ENCODE measurements at places on chromosomes 11 and 22.

- DNase-seq: no peak
These were observed 69.9 kb downstream of the PACSIN2 start for GRCh38 chr22:42945027-42945426.

DNA sequence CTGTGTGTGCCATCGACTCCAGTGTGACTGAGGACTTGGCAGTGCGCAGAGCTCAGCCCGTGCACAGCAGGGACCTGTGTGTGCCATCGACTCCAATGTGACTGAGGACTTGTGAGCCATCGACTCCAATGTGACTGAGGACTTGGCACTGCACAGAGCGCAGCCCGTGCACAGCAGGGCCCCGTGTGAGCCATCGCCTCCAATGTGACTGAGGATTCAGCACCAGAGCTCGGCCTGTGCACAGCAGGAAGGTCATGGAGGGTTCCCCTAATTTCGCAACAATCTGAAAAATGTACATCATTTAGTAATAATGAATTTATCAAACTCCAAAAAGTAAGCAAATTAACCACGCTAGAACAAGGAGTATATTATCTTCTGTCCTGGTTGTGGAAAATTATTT is 348.3 kb upstream of the B3GAT1 start:
- no peak for DNase-seq

- DNase-seq: no peak
These were observed 7.2 kb upstream of the EHD1 start for GRCh38 chr11:64885367-64886286.

DNA sequence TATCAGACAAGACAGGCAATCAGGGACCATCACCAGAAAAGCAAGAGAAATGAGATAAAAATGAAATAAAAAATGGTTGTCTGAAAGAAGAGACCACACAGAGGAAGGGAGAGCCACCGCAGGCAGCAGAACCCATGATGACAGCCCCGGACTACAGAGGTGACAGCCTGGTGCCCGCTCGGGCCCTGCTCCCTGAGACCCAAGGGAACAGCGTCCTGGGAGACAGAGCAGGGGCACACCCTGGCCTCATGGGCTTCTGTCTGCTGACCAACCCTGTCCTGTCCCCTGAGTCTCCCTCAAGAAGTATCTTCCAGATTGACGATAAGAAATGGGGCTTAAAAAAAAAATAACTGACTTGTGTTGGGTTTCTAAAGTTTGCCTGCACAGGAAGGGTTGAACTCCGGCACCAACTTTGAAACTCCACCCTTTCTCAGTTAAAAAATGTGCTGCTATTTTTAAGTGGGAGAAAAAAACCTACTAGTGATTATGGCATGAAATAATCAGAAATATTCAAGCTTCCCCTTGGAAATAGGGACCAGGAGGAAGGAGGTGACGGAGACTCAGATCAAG is 70.1 kb upstream of the TTLL12 start:
- no peak for DNase-seq

- DNase-seq: no peak
These were observed 28.2 kb downstream of the FZD4 start for GRCh38 chr11:86926975-86927374.

DNA sequence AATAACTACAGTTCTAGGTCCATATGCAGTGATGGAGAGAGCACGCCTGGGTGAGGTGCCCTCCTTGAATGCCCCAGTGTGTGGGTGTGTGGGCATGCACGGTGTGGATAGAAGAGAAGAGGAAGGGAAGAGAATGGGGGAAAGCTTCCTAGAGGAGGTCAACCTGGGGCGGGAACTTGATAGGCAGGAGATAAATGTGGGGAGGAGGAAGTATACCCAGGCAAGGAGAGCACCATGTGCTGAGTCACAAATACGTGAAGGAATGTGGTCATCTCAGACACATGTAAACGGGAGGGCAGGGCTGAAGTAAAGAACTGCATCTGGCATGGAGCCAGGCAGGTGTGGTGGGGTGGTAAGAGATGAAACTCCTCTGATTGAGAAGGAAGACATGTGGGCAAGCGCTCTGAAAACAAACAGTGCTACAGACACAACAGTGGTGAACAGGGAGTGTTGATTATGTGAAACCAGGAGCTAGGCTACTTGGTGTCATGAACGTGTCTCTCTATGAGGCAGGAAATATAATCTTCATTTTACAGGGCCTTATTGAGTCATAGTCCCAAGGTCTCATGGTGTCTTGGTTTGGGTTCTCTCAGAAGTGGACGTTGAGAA is 61.5 kb upstream of the EED start:
- DNase-seq: no peak

DNA sequence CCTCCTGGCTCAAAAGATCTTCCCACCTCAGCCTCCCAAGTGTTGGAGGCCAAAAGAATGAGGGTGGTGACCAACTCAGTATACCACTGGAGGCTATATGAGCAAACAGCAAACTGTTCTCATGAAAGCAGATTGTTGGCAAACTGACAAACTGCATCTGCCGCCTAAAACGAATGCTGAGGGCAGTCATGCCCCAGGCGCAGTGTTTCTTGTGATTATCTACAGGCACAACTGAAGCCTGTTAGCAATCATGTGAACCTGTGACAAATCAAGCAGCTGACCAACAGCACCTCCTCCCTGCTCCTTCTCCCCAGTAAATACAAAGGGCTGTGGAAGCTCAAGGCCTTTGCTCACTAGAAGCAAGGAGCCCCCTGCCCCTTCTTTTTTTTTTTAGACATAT is 47.8 kb downstream of the BTBD10 start:
- no peak for DNase-seq

- DNase-seq: no peak
These were observed 1.1 kb downstream of the IGF2 start for GRCh38 chr11:2138068-2138430.

DNA sequence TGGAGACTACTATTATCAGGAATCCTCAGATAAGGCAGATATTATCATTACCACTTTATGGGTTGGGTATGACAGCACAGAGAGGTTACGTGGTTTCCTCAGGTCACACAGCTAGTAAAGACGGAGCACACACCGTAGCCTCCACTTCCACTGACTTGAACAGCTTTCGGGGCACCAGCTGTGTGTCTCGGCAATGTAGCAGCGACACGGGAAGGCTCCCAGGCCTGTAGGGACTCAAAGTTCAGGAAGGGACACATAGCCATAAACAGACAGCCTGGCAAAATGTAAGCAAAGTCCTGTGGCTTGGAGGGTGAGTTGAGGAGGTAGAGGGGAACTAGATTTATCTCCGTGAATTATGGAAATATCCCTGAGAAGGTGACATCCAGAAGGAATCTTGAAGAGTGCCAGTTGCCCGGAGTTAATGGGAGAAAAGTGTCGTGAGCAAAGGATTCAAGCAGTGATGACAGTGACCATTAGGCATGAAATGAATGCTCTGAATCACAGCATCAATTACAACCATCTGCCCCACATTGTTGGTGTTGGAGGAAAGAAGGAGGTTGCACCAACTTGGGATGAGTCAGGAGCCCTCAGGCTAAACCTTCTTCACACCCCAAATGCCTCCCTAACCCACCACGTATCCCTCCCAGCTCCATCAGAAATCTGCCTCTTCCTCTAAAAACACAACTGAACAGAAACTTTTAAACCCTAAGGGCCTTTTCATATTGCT is 106.7 kb upstream of the ASPHD2 start:
- DNase-seq: peak; percentile 51

DNA sequence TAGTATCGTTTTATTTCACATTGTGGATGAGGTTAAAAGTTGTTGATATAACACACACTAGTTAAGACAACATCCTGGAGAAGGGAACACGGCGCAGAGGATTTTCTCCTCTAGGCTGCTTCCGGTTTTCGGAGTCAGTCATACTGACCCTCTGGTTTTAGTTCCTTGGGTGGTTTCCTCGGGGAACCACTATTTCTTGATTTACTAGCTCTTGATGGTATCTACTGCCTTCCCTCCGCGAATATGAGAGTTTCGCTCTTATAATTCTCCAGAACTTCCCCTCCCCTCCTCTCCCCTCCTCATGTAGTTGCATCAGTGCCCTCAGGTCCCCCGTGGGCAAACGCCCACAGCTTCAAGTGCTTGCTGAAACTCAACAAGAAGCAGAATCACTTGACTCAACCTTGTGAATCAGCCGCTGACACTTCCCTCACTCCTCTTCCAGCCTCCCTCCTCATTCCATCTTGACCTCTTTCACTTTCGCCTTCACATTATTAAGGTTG is 15.9 kb upstream of the APOBEC3A start:
- no peak for DNase-seq

DNA sequence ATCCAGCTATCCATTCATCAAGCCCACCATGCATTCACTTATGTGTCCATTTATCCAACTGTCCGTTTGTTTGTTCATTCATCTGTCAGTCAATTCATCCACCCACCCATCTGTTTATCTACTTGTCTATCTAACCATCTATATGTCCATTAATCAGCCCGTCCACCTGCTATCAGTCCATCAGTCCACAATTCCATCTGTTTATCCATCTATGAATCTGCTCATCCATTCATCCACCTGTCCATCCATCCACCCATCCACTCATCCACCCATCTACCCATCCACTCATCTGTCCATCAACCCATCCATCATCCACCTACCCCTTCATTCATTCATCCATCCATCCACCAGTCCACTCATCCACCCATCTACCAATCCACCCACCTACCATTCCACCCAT is 970 bp upstream of the SPI1 start:
- DNase-seq: no peak

GRCh38 chr11:134981835-134982234 is 569.8 kb upstream of the B3GAT1 start:
- DNase-seq: no peak

- DNase-seq: no peak
These were observed 10.6 kb downstream of the IFT27 start for GRCh38 chr22:36765131-36765942.

GRCh38 chr11:111788051-111788450 is 21.9 kb upstream of the PPP2R1B start:
- DNase-seq: no peak

- DNase-seq: no peak
These were observed 61.3 kb upstream of the PPP6R3 start for GRCh38 chr11:68398995-68399851.

- DNase-seq: no peak
These were observed 42.1 kb upstream of the ISX start for GRCh38 chr22:35023692-35024363.

DNA sequence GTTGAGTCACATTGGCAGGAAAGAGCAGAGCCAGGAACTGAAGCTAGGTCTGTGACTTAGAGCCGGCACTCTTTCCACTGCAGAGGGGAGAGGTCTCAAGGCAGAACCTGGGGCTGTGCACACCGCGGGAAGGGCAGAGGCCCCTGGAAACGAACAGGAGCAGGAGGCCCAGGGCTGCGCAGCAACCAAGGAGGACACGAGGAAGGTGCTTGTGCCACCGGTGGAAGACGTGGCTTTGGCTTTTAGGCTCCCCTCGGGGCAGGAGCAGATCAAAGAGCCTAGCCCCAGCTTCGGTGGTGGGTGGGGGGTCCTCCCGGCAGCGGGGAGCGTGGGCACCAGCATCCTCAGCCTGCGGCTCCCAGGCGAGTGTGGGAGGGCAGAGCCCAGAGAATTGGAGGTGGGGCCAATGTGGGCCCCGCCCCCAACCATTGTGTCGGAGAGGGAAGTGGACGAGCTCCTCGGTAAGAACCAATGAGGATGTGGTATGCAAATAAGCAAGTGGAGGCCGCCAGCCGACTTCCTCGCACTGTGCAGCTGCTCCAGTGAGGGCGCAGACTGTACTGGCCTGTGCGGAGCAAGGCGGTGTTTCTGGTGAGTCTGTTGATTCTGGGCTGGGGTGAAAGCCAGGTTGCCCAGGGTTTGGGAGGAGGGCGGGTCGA is at the start of gene CCDC116:
CCDC116 (plus strand) TSS at position 524 of the 659 bp plus-strand sequence. CDS start 422 bp downstream, outside the sequence.
- DNase-seq: no peak

DNA sequence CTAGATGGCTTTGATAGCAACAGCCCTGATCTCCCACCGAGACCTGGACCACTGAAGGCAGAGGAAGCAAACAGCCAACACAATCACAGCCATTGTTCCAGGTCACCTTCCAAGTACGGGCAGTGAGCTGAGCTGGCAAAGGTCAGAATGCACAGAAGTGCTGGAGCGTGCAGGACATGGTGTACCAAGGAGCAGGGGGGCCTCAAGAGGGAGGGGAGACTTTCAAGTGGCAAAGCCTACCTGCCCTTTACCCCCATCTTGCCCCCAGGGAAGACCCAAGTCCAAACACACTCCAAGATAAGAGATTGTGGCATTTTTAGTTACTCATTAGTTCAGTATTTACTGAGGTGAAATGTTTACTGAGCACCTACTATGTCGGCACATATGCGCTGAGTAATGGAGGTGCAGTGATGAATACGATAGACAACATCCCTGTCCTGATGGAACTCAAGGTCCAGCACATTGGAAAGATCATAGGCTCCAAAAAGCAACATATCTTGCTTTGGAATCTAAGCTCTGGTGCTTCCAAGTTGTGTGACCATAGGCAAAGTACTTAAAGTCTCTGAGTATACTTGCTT is 26.0 kb upstream of the TTC12 start:
- no peak for DNase-seq

GRCh38 chr11:124681421-124681820 is 7.7 kb downstream of the SPA17 start:
- DNase-seq: no peak

- peak; percentile 54 for DNase-seq
These were observed 52.0 kb upstream of the THY1 start for GRCh38 chr11:119474682-119475596.

DNA sequence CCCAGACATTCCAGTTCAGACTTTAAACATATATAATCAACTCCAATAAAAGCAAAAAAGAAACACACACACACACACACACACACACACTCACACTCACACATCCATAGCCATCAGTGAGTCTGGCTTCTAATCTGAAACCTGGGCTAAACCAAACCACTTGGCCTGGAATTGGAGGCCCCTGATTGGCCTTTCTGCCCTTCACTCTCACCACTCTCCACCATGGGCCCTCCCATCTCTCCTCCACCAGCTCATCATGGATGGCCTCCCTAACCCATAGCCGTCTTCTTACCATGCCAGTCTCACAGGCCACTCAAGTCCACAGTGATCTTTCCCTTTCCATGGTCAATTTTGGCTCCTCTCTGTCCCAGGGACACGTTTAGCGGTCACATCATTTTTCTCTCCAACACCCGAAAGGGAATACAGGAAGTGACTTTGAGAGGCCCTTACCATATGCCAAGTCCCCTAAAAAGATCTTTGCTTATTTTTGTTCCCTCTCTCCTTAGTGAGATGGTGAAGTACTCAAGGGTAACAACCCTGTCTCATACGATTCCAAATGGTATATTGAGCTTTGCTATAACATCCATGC is 66.6 kb downstream of the ENDOD1 start:
- DNase-seq: no peak

Measured in astrocyte of the cerebellum (primary cell).